ENCODE measurements at places on chromosomes 7 and 10. TPM values are rescaled to one million over a fixed set of nuclear protein-coding genes. Genes with fewer than 3 reads are reported as not detected.

Gene SPDYE18
- 0.60 TPM for total RNA-seq

Gene PRKCQ
- 1.6 TPM for total RNA-seq

Gene ANXA8L1
- total RNA-seq, result not detected

Gene PRDX3
- total RNA-seq, result 107 TPM

Gene C10orf143
- 4.2 TPM for total RNA-seq

Gene NPFFR1
- total RNA-seq, result 0.06 TPM

Gene OR9A2
- not detected for total RNA-seq

Gene CYP3A5
- 73.8 TPM for total RNA-seq

Gene PALS2
- 5.0 TPM for total RNA-seq

Gene TMEM139
- 46.6 TPM for total RNA-seq

Gene SORCS1
- total RNA-seq, result 0.93 TPM

Gene TNS3
- 69.9 TPM for total RNA-seq

Gene NKX6-2
- not detected for total RNA-seq

Gene MRLN
- not detected for total RNA-seq

Gene PNLIPRP3
- 0.28 TPM for total RNA-seq

Gene PKD2L1
- 0.22 TPM for total RNA-seq

Gene CPEB3
- 7.4 TPM for total RNA-seq

Gene PILRA
- total RNA-seq, result 7.8 TPM

Gene RPS24
- total RNA-seq, result 1,117 TPM

Gene CD36
- 34.4 TPM for total RNA-seq

Gene LRRN3
- 0.80 TPM for total RNA-seq

Gene SLC26A3
- 2,946 TPM for total RNA-seq

Gene C7orf33
- total RNA-seq, result not detected

Gene GRM8
- total RNA-seq, result 4.4 TPM

Gene RTKN2
- 4.3 TPM for total RNA-seq

Gene HNRNPA2B1
- total RNA-seq, result 345 TPM

Gene DYNC1I1
- total RNA-seq, result 1.5 TPM

Gene RAB11FIP2
- total RNA-seq, result 9.8 TPM

Gene NME8
- not detected for total RNA-seq

Gene HNRNPH3
- total RNA-seq, result 102 TPM

Measured in mucosa of descending colon (tissue), 3 donors.